Stimulated activated CD4-positive, alpha-beta T cell treated with anti-CD3 and anti-CD28 coated beads, Interleukin-4, amount 100 ng/mL, for 4 hours (primary cell): ENCODE measurements at places on chromosomes 16 and 17.

DNA sequence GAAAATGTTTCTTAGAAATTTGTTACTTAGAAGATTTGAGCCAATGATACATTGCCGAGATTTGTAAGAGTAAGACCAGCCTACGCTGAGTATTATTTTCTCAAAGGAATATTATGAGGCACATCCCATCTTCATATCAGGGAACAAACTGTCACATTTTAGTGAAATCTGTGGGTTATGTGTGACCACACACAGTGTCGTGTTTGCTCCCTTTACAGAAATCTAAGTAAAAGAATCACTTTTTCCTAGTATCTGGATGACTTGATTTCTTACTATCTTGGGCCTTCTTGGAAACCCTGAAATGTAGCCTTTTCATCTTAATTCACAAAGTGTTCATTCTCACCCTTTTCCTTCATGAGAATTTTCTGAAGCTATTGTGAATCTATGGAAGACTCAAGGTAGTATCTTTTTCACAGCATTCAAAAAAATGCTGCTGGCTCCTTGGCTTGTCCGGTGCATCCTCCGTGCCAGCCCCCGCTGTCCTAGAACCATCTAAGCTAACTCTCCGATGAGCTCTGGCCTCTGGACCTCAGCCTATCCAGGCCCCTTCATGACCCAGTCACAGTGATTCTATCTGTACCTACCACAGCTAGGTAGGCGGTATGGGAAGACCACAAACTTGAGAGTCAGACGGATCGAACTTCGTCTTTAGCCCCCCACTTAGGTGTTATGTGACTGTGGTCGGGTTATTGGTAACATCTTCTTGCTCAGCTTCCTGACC lies 524.3 kb downstream of the MAF start:
- DNase-seq = no peak

GRCh38 chr16:48462106-48462740 lies 77.0 kb upstream of the SIAH1 start:
- no peak for DNase-seq

DNA sequence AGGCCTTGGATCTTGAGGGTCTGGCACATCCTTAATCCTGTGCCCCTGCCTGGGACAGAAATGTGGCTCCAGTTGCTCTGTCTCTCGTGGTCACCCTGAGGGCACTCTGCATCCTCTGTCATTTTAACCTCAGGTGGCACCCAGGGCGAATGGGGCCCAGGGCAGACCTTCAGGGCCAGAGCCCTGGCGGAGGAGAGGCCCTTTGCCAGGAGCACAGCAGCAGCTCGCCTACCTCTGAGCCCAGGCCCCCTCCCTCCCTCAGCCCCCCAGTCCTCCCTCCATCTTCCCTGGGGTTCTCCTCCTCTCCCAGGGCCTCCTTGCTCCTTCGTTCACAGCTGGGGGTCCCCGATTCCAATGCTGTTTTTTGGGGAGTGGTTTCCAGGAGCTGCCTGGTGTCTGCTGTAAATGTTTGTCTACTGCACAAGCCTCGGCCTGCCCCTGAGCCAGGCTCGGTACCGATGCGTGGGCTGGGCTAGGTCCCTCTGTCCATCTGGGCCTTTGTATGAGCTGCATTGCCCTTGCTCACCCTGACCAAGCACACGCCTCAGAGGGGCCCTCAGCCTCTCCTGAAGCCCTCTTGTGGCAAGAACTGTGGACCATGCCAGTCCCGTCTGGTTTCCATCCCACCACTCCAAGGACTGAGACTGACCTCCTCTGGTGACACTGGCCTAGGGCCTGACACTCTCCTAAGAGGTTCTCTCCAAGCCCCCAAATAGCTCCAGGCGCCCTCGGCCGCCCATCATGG lies 4.0 kb upstream of the ADGRG3 start:
- no peak for DNase-seq

GRCh38 chr17:45906237-45906636 lies 11.9 kb downstream of the MAPT start:
- DNase-seq = no peak

DNA sequence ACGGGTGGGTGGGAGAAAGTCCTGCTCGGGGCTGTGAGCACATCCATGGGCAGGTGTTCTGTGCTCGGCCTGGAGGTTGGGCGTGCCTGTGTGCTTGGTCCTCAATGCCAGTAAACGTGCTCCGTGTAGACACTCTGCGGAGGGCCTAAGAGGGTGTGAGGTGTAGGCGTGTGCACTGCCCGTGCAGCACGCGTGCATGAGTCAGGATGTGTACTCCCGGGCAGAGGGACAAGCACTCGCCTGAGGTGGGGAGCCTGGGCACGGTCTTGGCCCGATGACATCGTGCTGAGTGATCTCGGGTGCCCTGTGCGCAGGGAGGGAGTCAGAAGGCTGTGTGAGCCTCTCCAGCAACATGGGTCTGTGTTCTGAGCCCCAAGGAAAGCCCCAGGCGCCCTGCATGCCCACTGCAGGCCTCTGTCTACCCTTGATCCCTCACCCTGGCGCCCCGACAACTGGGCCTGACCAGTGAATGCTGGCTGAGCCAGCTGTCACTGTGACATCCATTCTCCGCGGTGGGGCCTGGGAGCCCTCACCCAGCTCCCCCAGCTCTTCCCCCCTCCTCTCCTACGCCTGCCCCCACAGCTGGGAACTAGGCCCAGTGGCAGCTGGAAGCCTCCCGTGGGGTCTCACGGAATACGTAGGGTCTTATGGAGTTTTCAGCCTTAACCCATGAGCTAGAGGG lies 23.5 kb upstream of the NXPH3 start:
- no peak for DNase-seq

DNA sequence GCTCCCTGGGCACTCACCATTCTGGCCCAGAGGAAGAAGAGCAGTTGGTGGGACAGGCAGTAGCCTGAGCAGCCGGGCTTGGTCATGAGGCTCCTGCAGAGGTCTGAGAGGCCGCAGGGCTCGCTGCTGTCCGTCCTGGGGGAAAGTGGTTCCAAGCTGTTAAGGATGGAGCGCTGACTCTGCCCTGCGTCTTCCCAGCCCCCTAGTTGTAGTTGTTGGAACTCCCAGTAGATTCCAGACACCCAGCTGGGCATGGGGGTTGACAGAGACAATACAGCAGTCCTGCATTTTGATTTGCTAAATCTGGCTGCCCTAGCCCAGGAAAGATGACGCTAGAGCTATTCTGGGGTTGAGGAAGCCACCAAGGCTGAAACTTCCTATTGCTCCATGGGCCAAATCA lies 7.3 kb downstream of the C16orf89 start:
- DNase-seq = no peak

GRCh38 chr17:79833110-79833450 lies 6.2 kb downstream of the CBX4 start:
- no peak for DNase-seq

DNA sequence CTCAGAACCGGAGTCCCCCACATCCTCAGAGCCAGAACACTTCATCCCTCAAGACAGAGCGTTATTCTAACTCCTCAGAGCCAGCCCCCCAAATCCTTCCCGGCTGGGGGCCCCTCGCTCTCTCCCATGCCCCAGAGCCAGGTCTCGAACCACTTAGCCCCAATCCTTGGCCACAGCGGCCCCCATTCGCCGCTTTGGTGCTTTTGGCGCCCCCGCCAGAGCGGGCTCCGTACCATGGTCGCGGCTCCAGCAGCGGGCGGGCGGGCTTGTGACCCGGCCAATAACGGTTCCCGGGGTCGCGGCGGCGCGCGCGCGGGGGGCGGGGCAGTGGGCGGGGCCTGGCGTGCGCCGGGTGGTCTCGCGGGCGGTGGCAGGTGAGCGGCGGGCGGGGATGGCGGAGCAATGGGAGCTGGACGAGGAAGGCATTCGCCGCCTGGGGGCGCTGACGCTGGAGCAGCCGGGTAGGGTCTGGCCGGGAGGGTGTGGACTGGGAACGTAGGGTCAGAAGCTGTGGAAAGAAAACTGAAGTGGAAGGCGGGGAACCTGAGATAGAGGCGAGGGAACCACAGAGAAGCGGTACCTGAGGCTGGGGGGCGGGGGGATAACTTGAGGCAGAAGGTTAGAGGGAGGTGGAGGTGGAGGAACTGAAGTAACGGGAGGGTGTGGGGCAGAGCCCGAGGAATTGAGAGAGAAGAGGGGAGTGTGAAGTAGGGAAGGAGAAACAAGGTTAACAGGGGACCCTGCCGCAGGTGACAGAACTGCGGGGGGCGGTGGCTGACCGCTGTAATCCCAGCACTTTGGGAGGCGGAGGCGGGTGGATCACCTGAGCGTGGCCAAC lies at the start of the genes KCTD19 and LRRC36:
KCTD19 (minus strand) TSS at position 270 of the 838 bp plus-strand sequence; CDS start at position 236, 34 bp downstream.
LRRC36 (plus strand) TSS at position 344 of the 838 bp plus-strand sequence; CDS start at position 392, 48 bp downstream.
- DNase-seq = peak; percentile 57

- DNase-seq = no peak
These were observed 18.6 kb upstream of the COL1A1 start for GRCh38 chr17:50219939-50220465.

GRCh38 chr17:42315402-42316156 lies 27.3 kb downstream of the STAT5A start:
- no peak for DNase-seq

DNA sequence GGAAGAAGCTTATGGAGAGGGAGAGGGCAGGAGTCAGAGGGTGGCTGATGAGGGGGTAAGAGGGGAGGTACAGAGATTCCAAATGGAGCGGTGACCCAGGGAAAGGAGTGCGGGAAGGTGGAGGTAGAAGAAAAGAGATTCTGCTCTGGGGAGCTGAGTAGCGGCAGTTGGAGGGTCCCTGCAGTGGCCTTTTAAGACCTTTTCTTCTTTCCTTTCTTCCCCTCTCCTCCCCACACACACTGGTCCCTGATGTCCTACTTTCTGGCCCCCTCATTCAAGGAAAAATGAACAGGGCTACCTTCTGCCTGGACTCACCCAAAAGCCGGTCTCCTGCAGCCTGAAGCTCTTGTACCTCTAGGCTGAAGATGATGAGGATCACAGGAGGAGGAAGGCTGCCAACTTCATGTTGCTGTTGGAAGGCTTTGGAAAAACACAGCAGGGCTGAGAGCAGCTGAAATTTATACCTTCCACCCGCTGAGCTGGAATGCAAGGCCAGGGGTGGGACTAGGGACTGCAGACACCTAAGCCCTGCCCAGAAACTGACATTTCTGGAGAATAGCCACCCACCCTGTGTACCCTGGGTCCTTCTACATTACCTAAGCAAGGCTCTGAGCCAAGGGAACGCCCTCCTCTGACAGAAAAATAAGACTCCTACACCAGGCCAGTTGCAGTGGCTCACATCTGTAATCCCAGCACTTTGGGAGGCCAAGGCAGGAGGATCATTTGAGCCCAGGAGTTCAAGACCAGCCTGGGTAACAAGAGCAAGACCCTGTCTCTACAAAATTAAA lies 9.4 kb upstream of the HEATR6 start:
- DNase-seq = no peak

DNA sequence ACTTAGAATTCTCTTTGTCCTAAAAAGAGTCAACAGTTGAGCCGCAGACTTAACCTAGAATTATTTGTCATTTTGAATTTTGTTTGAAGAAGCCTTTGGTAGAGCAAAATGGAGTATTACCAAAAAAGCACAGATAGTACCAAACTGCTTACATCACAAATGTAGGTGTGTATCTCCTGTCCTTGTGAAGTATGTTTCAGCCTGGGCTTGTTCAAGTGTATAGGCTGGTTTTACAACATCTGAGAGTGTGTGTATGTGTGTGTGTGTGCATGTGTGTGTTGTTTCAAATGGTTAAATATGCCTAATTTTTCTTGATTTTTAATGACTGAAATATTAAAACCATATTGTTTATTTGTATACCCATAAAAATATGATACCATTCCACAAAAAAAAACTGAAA lies 188.7 kb upstream of the AXIN2 start:
- no peak for DNase-seq

GRCh38 chr16:30760001-30760559 lies 1.8 kb downstream of the CFAP119 start:
- no peak for DNase-seq

- no peak for DNase-seq
These were observed 8.7 kb downstream of the VASN start for GRCh38 chr16:4380119-4381063.

GRCh38 chr16:80720804-80721371 lies 83.5 kb downstream of the CDYL2 start:
- DNase-seq = no peak

DNA sequence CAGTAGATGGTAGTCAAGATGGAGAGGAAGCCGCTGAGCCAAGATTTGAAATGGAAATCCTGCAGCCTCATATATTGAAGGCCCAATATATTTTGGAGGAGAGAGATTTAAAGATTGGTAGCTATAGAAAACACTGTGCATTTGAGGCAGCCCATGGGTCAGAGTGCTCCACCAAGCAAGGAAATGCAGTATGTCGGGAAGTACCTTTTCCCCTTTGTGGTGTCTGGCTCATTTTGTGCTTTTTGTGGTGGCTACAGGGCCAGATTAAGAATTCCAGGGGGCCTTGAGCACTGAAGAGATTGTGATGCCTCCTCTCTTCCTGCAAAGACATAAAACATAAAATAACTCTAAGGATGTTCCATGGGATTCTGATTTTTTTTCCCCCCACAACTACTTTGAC lies 39.6 kb downstream of the CDRT15 start:
- DNase-seq = no peak

DNA sequence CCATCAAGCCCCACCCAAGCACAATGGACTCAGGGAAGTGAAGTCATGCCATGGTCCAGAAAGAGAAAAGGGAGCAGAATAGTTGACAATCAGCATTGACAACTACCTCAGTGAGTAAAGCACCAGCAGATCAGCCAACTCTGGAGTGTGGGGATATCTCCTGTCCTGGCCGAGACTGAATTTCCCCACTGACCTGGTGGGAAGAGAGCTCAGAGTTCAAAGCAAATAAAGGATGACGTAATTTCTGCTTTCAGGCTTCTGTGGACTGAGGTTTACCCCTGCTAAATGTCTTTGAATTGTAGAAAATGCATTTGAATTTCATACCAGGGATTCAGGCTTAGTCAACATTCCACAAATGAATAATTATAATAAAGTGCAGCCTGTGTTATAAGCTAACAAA lies 152.9 kb downstream of the CBLN1 start:
- no peak for DNase-seq

GRCh38 chr16:65767125-65767524 lies 599.4 kb upstream of the CDH5 start:
- DNase-seq = no peak

GRCh38 chr16:85571563-85571812 lies 41.6 kb upstream of the GSE1 start:
- no peak for DNase-seq

DNA sequence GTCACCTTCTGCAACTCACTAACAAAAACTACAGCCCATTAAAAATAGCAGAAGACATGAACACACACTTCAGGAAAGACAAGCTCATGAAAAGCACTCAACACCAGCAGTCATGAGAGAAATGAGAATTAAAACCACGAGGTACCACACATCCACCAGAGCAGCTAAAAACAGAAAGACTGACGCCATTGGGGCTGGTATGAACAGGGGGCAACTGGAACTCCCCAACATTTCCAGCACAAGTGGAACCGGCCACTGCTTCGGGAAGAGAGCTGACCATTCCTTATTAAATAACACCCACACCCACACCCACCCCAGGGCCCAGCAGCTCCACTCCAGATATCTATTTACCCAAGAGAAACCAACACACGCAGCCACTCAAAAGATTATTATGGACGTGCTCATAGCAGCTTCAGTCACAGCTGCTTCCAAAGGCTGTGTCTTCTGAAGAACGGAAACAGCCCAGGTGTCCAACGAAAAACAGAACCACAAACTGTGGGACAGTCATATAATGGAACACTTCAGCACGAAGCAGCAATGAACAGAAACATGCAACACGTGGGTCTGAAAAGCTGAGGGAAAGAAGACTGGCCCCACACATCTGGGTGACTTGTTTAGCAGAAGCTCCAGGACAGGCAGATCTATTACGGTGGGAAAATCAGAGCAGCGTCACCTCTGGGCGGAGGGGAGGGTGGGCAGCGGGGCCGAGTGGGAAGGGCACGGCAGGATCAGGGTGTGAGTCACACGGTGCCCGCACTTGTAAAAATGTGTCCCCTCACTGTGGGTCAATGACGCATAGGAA lies 41.1 kb downstream of the KLHDC4 start:
- no peak for DNase-seq
